ENCODE measurements at places on chromosomes 7 and 10.

DNA sequence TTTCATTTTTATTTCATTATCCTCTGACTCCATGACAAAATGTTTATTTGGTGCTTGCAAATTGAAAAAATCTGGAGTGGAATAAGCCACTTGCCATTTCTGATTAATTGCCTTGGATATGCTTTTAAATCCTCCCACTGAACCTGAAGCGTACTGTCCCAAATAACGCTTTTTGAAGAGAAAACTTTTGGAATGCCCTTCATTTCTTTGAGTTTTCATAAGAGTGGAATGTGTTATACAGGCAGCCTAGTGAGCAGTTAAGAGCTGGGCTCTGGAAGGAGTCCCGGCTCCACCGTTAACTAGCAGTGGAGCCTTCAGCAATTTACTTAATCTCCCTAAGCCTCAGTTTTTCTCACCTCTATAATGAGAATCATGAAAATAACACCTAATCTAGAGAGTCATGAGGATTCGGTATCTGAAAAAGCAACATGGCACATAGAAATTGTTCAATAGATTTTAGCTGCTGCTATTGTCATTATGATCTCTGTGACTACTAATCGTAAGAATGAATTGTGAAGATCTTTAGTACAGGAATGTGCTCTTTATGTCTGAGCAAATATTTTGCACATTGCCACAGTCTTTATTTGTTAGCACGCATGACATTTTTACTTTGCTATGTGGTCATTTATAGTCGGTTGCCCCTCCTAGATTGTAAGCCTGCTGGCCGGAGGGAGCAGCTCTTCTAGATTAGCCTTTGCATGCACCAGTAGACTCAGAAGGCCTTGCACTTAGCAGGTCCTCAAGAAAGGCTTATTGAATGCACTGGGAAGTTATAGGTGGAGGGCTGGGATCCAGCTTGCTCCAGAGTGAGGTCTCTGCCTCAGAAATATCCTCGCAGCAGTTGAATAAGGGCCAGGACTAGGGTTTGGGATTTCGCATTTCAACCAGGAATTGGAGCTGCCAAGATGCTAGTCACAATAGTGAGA, 59.4 kb downstream of the PLCE1 start:
- DNase-seq: no peak

DNA sequence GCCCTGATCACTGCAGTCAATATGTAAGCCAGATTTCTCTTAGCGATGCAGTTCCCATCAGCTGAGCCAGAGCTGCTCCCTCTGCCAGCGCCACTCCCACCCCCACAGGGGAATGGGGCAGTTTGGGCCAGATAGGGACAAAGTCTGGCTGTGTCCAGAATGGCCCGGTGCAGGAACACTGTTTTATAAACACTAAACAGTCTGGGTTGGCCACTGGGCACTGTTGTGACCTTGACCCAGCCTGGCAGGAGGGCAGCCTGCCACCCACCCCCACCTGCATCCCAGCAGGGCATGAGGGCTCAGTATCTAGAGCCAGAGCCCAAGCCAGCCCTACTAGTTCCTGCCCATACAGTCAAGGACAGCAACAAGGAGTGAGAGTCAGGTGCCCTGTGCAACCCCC, 1.3 kb downstream of the OGDHL start:
- no peak for DNase-seq

DNA sequence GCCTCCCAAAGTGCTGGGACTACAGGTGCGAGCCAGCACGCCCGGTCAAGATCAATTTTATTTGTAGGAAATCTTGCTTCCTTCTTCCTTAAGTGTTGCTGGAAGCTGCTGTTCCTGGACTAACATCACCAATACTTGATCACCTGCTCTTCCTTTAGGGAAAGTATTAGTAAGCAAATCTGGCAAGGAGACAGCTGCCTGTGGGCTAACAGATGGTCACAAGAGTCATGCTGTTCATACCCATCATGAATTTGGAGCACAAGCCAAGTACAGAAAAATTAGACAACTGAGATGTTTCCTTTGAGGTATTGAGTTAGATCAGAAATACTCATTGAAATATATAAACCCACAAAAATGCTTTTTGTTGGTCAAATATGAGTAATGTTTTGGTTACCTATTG, 27.9 kb downstream of the BAIAP2L1 start:
- DNase-seq: no peak

DNA sequence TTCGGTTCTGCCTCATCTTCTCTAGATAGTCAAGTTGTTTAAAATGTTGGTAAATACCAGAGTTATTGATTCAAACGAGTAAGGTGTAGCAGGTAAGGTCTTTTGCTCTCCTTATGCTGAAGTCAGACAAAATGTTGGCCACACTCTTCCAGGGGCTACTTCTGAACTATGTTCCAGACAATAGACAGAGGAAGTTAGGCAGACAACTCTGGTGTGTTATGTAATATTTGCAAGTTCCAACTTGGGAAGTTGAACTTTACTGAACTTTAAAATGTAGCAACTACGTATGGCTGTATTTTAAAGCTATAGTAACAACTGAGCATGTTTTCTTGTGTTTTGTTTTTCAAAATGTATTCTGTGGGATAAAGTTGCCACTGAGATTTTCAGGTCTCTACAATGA, 125.7 kb upstream of the NEBL start:
- DNase-seq: no peak

- DNase-seq: no peak
Measured at GRCh38 chr10:126147866-126148587, 240.2 kb downstream of the ADAM12 start.

DNA sequence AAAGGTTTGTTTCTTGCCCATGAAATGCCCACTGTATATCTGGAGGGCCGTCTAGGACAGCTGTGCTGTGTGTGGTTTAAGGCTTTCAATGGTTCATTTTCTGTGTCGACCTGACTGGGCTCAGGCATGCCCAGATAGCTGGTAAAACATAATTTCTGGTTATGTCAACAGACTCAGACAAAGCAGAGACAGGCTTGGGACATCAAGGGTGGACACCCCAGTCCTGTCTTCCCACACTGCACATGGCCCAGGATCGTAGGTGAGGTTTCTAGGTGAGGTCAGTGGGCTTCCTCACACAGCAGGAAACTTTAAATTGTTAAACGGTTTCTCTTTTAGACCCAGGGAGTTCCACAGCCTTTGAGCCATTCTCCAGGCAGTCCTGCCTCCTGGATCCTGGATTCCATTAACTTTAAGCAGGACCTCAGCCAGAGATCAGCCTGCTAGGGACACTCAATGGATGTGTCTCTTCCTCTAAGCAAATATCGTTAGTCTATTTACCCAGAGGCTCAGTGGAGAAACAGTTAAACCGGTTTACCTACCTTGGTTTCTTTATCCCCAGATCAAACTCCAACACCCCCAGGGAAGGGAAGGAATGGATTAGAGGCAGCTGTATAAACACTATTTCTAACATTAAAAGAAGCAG, 66.4 kb downstream of the ST8SIA6 start:
- DNase-seq: no peak

GRCh38 chr7:127251465-127252376, 1.0 kb downstream of the GRM8 start:
- DNase-seq: peak; percentile 33

- no peak for DNase-seq
Measured at GRCh38 chr7:55409482-55410225, 44.5 kb downstream of the LANCL2 start.

DNA sequence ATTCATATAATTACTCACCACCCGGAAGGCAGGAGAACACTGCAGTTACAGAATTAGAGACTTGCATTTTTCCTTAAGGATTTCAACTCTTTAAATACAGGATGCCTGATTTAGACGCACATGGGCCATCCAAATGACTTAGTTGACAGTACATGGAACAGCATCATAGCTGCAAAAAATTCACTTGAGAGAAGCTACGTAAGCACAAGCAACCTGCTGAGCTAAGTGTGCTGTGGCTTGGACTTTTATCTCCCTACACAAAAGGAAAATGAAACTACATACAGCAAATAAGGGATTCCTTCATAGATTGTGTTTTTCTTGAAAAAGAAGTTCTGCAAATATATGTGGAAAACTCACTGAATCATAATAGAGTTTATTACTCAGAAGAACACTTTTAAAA, 152.6 kb downstream of the POU6F2 start:
- no peak for DNase-seq

GRCh38 chr10:81019029-81019890, 481.6 kb downstream of the SH2D4B start:
- DNase-seq: peak; percentile 2

GRCh38 chr10:106107706-106108105, 1056.8 kb downstream of the SORCS1 start:
- DNase-seq: no peak

DNA sequence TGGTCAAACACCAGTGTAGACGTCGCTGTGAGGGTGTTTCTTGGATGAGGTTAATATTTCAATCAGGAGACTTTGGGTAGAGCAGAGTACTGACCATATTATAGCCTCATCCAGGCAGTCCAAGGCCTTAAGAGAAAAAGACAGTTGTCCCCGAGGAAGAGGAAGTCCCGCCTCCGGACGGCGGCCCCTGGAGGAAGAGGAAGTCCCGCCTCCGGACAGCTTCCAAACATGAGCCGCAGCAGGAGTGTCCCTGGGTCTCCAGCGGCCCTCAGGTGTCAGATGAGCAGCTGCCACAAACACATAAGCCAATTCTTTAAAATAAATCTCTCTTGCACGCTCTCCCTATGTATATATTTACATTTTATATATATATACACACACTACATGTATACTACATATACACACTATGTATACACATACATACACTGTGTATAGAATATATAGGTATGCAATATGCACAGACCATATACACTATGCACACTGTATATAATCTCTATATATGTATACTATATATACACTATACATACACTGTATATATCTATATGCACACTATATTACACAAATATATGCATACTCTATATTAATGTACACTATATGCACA, 37.5 kb downstream of the PWWP2B start:
- DNase-seq: peak; percentile 73

- DNase-seq: peak; percentile 67
Measured at GRCh38 chr7:100585511-100586265, at the start of gene LRCH4. TSS of gene LRCH4 (minus strand) at chr7:100586129. CDS start at chr7:100586100, 29 bp downstream.

GRCh38 chr10:125008689-125009638, 67.0 kb downstream of the ZRANB1 start:
- no peak for DNase-seq

- no peak for DNase-seq
Measured at GRCh38 chr10:75858339-75858738, 426.9 kb downstream of the LRMDA start.

- DNase-seq: no peak
Measured at GRCh38 chr10:70557086-70557845, 45.3 kb downstream of the PRF1 start.

DNA sequence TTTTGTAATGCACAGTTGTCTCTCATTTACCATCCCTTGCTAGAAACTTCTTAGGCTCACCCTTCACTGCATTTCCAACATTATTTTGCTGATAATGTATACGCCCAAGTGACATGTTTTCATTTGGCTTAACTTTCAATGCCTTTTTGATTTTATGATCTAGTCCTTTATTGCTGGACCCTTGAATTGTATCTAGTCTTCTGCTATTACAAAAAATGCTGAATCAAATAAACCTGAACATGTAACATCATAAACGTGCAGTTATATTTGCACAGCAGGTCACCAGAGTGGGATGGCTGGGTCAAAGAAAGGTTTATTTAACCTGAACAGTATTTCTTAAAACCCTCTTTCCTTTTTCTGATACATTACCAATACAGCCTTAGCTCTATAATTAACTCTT, 63.0 kb downstream of the MINDY3 start:
- DNase-seq: no peak

DNA sequence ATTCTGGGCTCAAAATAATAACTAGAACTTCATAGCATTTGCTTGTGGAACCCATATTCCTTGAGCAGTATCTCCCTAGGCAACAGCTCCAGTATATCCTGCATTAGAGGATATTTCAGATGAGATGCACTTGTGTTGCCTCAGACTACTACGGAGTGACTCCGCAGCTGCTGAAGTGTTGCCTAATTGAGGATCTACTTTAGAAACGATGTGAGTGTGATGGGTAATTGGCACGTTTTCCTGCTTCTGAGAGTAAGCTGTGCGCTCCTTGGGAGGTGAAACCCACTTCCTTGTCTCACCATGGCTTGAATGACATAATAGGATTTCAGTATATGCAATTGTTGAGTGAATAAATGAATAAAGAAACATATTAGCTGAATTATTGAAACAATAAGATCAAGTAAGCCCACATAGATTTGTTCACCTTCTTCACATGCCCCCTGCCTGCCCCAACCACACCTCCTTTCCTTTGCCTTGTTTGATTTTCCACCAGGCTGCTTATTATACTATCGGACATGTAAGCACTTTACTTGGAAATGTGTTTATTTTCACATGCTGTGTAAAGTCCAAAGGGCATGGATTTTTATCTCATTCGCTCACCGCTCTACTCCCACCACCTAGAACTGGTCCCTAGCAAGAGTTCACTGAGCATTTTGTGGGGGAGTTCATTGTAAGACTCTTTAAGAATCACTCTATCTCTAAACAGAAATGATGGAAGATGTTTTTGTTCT, 303.8 kb downstream of the KCNMA1 start:
- DNase-seq: no peak

- no peak for DNase-seq
Measured at GRCh38 chr7:46908770-46909169, 673.1 kb downstream of the TNS3 start.

GRCh38 chr7:95534796-95535195, 49.1 kb downstream of the ASB4 start:
- DNase-seq: no peak

GRCh38 chr10:69465457-69466157, 14.3 kb downstream of the TSPAN15 start:
- no peak for DNase-seq

DNA sequence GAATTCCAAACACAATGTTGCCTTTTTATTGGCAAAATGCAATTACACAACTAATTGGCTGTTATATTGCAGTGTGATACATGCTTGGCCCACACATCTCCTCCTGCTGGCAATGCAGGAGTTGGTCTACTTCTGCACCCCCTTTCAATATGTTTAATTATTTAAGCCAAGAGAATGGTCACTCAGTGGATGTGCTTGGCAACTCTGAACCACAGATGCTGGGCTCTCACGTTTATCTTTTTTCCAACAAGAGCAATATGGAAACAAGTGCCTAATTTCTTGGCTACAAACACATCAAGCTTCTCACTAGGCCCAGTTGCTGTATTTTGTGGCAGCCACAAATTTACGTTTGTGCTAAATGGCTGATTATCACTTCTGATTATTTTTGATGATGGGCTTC, 1149.2 kb upstream of the CELF2 start:
- DNase-seq: no peak

GRCh38 chr10:66934711-66935110, 8.9 kb downstream of the LRRTM3 start:
- DNase-seq: no peak

DNA sequence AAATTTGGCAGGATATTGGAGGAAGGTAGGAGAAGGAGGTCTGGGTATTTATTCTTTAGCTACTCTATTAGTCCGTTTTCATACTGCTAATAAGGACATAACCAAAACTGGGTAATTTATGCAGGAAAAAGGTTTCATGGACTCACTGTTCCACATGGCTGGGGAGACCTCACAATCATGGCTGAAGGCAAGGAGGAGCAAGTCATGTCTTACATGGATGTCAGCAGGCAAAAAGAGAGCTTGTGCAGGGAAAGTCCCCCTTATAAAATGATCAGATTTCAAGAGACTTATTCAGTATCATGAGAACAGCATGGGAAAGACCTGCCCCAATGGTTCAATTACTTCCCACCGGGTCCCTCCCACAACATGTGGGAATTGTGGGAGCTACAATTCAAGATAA, 1.9 kb upstream of the INMT start:
- DNase-seq: no peak
